AG20443 (cell line): ENCODE measurements at places on chromosomes 2 and 18.
A peak's percentile ranks its signal among the peaks of the same experiment; 100 is the strongest.

GRCh38 chr2:1591978-1592907, 152.1 kb downstream of the PXDN start:
- no peak for DNase-seq

GRCh38 chr2:2764739-2765138, 433.7 kb upstream of the MYT1L start:
- DNase-seq: no peak

DNA sequence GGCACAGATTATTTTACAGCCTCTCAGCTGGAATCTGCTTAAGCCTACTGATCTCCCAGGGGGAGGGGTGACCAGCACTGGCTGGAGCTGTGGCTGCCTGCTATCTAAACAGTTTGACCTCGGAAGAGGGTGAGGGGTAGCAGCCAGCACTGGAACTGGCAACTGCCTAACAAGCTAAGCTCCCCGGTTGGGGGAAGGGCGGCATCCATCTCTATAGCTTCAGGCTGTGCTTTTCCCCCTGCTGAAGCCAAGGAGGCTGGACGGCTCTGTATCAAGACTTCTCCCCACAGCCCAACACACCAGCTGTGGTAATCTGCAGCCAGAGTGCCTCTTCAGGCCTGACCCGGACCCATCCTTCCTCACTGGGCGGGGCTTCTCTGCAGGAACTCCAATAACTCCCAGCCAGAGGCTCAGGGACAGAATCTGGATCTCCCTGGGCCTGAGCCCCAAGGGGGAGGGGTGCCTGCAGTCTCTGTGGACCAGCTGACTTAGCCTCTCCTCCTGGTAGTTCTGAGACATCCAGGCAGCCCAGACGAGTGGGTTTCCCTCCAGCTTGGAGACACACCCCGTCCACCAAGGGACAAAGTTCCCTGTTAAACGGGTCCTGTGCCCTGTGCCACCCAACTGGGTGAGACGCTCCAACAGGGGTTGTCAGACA, 560.2 kb downstream of the LRP1B start:
- DNase-seq: no peak

DNA sequence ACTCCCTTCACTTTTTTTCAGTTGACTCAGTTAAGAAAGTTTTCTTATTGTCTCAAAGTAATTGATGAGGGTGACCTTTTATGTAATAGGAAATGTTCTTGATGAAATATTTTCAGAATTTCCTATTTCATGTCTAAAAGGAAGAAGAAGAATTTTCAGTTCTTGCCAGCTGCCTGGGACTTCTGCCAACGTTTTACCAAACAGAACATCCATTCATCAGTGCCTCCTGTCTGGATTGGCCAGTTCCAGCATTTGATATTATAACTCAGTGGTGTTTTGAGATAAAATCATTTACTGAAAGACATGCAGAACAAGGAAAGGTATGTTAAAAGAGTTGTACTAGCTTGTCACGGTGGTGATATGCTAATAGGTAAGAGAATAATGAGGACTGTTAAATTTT, 104.7 kb upstream of the MYO3B start:
- peak; percentile 26 for DNase-seq

DNA sequence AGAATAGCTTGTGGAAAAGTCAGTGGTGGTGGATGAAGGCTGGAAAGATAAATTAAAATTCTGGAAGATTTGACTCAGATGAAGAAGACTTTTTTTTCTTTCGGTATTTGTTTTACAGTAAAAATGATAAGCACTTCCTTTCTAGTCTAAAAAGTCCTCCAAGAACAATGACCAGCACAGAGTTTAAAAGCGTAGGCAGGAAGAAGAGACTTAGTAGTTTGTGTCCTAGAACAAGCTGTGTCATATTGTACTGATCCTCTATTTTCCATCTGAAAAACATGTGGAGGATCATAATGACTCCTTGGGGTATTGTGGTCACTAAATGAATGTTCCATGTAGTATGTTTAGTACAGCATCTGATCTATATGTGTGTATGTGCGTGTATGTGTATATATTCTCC, 132.4 kb upstream of the FSHR start:
- DNase-seq: no peak

DNA sequence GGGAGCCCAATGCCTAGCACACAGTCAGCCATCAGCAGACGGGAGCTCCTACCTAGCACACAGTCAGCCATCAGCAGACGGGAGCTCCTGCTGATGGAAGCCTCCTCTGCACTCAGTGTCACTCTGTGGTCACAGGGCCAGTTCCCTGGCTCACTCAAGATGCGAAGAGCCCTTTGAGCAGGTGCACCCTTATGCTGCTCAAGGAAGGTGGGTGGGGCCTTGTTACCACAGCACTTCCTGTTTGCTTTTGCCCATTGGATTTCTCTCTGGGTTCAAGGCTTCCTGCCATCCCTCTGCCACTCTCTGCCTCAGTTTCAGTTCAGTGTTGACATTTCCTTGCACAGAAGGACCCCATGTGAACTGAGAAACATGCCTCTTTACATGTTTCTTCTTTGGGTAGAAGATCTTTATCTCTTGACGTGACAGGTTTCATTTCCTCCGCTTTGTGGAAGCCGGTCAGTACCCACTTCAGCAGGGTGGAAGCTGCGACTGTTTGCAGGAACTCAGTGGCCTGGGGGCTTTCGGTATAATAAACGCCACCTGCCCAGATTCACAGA, 11.6 kb downstream of the TRIB2 start:
- DNase-seq: no peak

DNA sequence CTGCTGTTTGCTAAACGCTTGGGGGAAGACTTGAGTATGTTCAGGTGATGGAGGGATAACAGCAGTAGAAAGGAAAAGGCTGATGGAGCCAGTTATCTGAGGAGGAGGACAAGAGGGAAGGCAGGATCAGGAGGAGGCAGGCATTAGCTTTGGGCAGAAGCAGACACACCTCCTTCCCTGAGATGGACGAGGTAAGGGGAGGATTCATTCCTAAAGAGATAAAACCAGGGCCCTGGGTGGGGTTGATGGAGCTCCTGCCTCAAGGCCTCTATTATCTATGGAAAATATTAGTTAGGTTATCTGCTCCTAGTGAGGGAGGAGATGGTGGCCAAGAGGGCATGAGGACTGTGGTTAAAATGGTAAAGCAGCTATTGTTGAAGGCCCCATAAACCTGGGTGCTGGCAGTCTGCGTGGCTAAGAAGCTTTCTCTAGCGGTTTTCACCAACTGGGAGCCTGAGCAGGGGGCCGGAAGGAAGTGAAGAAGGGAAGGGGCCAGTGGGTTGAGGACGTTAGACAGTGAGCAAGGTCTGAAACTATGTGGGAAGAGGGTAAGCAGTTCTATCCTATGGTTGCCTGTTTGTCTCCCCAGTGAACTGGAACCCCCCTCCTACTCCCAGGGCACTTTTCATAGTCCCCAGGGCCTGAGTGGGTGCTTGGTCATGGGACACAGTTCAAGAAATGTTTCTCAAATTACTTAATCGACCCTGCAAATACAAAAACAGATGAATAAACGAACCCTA, 56.6 kb upstream of the HK2 start:
- no peak for DNase-seq

DNA sequence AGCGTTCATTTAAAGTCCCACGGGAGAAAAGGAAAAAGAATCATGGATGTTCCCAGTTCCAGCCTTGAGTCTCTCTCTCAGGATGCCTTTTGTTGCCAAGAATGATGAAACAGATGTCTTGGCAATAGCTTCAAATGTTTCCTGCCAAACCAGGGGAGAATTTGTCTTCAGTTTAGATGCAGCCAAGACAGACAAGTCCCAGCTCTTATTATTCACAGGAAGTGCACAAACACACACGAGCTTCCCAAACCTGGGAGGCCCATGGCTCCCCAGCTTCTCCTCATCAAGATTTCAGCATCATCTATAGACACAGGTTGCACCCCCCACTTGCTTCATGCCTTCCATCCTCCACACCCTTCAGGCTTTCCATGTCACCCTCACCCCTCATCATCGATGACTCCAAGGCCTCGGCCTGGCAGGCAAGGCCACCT, 45.9 kb downstream of the HS1BP3 start:
- DNase-seq: peak; percentile 79

- no peak for DNase-seq
Measured at GRCh38 chr2:9255416-9255815, 48.8 kb downstream of the ASAP2 start.

GRCh38 chr2:134674687-134675086, 44.1 kb downstream of the TMEM163 start:
- no peak for DNase-seq

- no peak for DNase-seq
Measured at GRCh38 chr2:159976527-159977160, 85.8 kb downstream of the PLA2R1 start.

DNA sequence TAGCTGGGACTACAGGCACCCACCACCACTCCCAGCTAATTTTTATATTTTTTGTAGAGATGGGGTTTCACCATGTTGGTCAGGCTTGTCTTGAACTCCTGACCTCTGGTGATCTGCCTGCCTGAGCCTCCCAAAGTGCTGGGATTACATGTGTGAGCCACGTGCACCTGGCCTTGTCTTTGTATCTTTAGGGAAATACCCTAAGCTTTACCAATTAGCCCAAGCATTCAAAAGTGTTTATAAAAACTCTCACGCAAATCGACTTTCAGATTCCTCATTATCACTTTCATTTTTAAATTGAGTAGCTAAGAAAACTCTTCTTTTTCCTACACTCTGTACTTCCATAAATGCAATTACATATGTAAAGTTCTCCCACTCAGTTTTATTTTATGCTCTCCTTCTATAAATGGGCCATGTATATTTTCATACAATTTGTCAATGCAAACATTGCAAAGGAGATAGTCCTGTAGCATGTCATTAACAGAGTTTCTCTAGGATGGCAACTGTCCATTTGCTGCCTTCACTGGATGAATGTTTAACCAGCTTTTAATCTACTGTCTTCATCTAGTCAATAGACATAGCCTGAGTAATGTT, 326.2 kb upstream of the LRATD1 start:
- no peak for DNase-seq

GRCh38 chr2:171365232-171365631, 68.6 kb downstream of the METTL8 start:
- DNase-seq: no peak

DNA sequence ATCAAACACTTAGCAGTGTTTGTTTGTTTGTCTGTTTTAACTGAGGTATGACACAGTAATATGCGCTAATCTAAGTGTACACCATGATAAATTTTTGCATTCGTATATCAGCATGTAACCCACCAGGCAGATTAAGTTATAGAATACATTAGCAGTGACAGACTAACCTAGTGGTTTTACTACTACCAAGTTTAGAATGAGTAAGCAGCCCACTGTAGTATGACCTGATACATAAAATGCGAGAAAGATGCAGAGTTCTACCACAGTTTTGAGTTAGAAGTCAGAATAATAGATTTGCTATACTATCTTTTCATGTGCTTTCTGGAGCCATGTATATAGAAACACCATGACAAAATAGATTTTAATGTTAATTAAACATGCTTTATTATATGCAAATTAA, 19.1 kb upstream of the MAP4K4 start:
- DNase-seq: no peak

- no peak for DNase-seq
Measured at GRCh38 chr2:234788381-234788780, 163.4 kb upstream of the SH3BP4 start.

DNA sequence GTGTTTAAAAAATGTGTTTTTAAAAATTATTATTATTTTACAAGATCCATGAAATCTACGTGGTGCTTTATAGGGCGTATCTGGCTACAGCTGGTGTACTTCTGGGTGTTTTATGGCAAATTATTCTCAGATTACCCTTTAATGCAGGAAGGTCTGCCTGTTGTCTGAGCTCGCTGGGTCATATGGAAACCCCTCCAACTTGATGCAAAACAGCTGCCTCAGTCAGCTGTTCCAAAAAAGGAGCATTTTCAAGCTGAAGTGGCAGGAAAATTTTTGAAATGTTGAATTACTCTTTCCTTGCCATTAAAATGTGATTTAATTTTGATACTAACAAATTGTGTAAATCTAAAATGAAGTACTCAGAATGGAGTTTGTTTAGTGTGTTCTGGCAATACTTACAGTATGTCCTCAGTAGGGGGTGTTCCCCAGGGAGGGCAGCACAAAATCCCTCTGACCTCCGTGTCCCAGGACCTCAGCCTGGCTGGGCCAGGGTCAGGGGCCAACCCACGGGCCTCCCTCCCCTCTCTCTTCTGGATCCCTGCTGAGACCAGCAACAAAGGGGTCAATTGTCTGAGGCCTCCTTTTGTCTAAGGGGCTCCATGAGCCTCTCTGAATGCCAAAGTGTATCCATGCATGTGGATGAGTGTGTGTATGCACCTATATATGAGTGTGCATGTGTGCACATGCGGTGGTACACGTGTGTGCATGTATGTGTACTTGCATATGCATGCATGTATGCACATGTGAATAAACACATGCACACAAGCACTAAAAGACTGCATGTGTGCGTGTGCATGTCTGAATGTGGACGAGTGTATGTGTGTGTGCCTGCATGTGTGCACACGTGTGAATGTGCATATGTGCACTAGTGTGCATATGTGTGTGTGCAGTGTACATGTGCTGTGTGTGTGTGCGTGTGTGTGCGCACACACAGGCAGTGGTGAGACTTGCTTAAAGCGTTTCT, 105.4 kb downstream of the ACOXL start:
- no peak for DNase-seq

GRCh38 chr18:74139411-74139810, 8.2 kb downstream of the FBXO15 start:
- no peak for DNase-seq

- no peak for DNase-seq
Measured at GRCh38 chr2:177667626-177668025, 275.1 kb downstream of the AGPS start.

DNA sequence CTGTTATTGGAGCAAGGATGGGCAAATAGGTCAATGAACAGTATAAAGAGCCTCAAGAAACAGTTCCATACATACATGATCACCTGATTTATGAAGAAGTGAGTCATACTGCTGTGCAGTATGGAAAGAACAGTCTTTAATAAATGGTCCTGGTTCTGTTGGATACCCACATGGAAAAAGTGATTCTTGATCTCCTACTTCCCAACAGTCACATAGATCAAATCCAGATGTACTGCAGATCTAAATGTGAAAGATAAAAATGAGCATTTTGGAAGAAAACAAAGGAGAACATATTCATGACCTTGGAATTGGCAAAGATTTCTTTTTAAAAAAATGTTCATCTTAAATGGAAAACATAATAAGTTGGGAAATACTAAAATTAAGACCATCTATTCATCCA, 75.8 kb downstream of the CCDC148 start:
- DNase-seq: no peak

- DNase-seq: no peak
Measured at GRCh38 chr2:134432435-134432883, 178.6 kb downstream of the MGAT5 start.

GRCh38 chr2:72921088-72921851, 4.0 kb downstream of the EMX1 start:
- no peak for DNase-seq

DNA sequence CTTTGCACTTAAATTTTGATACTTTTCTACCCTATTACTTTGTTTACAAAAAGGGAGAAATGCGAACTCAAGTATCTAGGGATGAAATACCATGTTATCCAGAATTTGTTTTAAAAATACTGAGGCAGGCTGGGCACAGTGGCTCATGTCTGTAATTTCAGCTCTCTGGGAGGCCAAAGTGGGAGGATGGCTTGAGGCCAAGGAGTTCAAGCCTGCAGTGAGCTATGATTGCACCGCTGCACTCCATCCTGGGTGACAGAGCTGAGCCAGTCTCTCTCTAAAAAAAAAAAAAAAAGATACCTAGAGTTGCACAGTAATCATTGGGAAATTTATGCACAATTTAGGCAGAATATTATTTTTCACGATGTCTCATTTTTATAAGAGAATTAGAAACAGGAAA, 12.4 kb upstream of the VAPA start:
- DNase-seq: no peak
